Posterior vena cava (tissue), 2 donors: ENCODE measurements at places on chromosomes 5 and 9. TPM values are rescaled to one million over a fixed set of nuclear protein-coding genes. Genes with fewer than 3 reads are reported as not detected.

- DNase-seq = no peak
Measured at GRCh38 chr5:133245191-133246052, 193.6 kb downstream of the HSPA4 start.

- no peak for DNase-seq
Measured at GRCh38 chr9:128828719-128829452, 708 bp downstream of the SPOUT1 start.

GRCh38 chr9:91341749-91342148 lies 20.0 kb downstream of the AUH start:
- DNase-seq = no peak

- no peak for DNase-seq
Measured at GRCh38 chr5:68891718-68892117, 202.1 kb upstream of the SLC30A5 start.

DNA sequence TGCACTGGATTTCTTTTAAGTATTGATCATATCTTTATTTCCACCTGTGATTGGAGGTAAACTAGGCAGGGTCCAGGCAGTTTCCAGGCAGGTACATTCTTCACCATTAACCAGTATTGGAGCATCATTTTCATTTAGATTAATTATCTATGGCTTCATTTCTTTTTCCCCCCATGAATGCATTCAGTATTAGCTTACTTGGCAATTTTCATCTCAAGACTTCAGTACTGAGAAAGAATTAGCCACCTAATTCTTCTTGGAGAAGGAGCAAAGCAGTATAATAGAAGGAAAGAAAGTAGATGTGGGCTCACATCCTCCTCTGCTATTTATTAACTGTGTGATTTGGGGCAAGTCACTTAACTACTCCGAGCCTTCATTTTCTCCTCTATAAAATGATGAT lies 208.8 kb downstream of the RFK start:
- DNase-seq = no peak

GRCh38 chr5:148841519-148841918 lies 15.1 kb downstream of the ADRB2 start:
- DNase-seq = no peak

DNA sequence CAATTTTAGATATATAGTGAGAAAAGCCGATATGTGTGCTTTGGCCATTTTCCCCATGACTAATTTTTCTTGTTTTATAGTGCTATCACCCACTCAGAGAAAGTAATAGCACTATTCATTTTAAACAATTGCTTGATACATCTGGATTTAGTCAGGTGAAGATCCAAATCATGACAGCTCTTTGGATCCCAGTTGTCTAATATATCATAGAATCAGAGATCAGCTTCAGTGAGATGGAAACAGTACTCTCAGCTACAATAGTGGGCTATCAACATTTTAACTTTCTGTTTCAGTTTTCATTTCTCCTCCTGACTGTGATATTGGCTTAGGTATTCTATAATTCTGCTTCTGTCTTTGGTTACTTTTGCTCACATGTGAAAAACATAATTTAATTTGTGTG lies 38.7 kb downstream of the VCAN start:
- DNase-seq = no peak

- DNase-seq = no peak
Measured at GRCh38 chr9:124377551-124378406, 37.5 kb downstream of the PSMB7 start.

GRCh38 chr5:172156541-172156994 lies 31.5 kb downstream of the STK10 start:
- DNase-seq = peak; percentile 80

GRCh38 chr5:110832683-110833082 lies 93.9 kb downstream of the SLC25A46 start:
- DNase-seq = no peak

- no peak for DNase-seq
Measured at GRCh38 chr9:22088717-22089061, 79.6 kb upstream of the CDKN2B start.

DNA sequence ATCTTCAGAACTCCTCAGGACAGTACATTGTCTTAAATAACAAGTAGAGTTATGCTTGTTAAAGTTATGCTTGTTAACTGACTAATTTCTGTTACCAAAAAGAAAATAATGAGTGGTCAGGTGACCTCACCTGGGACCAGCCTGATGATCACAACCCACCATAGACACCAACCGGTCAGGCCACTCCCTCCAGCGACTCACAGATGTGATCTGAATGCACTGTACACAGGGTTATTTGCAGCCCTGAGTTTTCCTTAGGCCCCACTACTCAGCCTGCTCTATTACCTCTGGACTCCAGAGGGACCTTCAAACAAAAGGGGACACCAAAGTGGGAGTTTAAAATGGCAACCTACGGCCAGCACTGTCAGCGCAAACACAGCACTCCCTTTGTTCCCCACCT lies 55.3 kb downstream of the ARSB start:
- DNase-seq = no peak

DNA sequence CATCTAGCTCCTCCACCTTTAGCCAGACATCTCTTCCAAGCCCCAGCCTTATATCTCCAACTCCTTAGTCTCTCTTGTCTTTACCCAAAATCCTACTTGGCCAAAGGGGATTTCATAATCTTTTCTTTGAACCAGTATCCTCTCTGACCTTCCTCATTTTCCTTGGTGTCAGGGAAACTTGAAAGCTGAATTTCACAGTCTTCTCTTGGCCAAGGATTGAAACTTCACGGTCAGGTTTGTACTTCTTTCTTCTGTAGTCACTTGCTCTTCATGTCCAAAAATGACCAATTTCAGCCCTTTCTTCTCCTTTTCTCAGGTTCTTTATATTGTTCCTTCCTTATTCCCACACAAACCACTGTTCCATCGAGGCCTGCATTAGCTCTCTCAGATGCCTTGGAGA lies 473.7 kb upstream of the KLF4 start:
- no peak for DNase-seq

- no peak for DNase-seq
Measured at GRCh38 chr5:170865622-170866021, 3.8 kb downstream of the RANBP17 start.

DNA sequence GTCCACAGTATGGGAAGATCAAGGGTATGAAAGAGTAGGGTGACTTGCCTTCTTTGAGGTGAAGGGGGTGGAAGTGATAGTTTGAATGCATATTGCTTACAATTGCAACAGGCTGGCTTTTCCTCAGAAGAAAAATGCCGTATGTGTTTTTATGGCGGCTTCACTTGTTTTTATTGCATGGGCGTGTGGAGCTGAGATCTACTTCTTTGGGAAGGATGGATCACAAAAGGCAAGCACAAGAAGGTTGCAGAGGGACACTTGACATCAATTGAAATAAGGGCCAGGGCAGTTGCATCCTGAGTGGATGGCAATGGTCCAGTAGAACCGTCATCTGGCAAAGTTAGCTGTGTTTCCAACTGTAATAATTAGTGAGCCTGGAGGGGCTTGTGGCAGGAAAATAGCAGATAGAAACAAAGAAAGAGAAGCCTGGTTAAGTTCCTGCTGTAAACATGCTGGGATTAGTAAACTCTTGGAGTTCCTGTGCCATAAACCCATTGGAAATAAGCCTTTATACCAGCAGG lies 138.4 kb downstream of the NTRK2 start:
- no peak for DNase-seq

- no peak for DNase-seq
Measured at GRCh38 chr9:136928591-136928990, 15.9 kb downstream of the FBXW5 start.

DNA sequence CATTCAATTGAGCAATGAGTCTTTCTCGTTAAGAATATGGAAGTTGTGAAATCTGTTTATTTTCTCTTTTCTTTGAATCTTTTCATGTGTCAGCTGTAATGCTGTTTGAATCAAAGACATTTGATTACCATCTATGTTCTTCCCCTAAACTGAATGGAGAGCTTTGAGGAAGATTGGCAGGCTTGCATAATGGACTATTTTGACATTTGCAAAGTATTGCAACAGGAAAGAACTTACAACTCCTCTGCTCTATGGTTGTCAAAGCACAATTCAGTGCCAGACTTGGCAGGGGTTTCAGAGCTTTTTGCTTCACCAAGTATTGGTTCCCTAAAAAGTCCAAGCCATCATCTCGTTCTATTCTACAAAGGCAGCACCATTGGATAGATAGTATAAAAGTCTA lies 549.0 kb upstream of the NUDT12 start:
- DNase-seq = no peak

DNA sequence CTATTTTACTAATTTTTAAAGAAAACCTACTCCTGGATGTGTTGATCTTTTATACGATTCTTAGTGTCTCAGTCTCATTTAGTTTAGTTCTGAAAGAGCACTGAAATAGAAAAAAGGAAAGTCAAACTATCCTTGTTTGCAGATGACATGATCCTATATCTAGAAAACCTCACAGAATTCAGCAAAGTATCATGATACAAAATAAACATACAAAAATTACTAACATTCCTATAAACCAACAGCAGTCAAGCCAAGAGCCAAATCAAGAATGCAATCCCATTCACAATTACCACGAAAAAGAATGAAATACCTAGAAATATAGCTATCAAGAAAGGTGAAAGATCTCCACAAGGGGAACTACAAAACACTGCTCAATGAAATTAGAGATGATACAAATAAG lies 225.8 kb upstream of the CDH18 start:
- DNase-seq = no peak

GRCh38 chr5:147160902-147161700 lies 73.7 kb upstream of the STK32A start:
- no peak for DNase-seq

DNA sequence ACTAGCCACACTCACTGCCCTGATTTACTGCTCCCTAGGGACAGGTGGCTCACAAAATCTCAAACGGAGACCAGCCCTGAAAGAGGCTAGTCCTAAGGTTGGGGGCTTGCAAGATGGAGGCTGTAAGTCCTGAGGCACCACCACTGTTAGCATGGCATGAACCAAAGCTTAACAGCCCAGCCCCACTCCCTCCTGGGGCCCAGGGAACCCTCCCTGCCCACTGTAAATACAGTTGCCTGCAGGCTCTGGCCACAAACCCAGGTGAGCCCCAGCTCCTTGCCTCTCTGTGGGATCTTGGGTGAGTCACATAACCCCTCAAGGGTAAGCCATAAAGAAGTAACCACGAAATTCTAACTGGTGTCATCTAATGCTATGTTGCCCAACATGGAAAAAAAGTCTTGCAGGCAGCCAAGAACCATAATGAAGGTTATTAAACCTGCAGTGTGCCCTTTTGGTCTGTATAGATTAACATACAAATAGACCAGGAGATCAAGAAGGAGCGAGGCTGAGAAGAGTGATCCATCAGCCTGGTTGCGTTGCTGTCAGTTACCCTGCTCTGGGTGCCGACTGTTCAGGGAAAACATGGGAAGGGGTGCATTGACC lies 1.7 kb upstream of the POMT1 start:
- DNase-seq = no peak

The MEGF10 gene
- 0.29 TPM for total RNA-seq

The C1QTNF3 gene
- total RNA-seq = 31.3 TPM

The SLC23A1 gene
- total RNA-seq = not detected

The HAVCR1 gene
- 0.19 TPM for total RNA-seq

The DOCK2 gene
- total RNA-seq = 26.0 TPM

The CTSV gene
- not detected for total RNA-seq

The TAF11L10 gene
- total RNA-seq = not detected

The TMEM171 gene
- not detected for total RNA-seq

The FAM221B gene
- total RNA-seq = not detected

The CNTFR gene
- total RNA-seq = 7.0 TPM

The MYMK gene
- not detected for total RNA-seq

The NUDT12 gene
- 10.0 TPM for total RNA-seq

The CCDC127 gene
- total RNA-seq = 5.8 TPM

The RNF224 gene
- not detected for total RNA-seq

The TMEM174 gene
- not detected for total RNA-seq
